ENCODE measurements at places on chromosomes 1 and 21. TPM values are rescaled to one million over a fixed set of nuclear protein-coding genes. Genes with fewer than 3 reads are reported as not detected.

DNA sequence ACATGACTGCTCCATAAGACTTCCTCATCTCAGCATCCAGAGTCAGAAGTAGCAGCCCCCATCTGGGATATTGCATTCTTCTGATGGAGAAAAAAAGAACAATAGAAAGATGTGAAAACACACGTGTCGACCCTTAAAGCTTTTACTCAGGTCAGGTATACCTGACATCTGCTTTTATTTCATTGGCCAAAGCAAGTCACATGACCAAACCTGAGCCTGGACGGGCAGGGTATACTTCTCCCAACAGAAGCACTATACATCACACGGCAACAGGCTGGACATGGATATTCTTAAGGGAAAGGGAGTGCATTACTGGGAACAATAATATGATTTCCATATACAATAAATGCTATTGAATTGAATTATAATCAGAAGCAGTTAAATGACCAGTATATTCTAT lies 243.3 kb downstream of the LMO4 start:
- no peak overlapping the region for H3K27ac ChIP-seq
- DNase-seq, result no peak
- H3K27me3 ChIP-seq, result no peaks in the 10 kb centered on the region
- no peak overlapping the region for H3K4me3 ChIP-seq
- H3K36me3 ChIP-seq, result no peaks in the 10 kb centered on the region
- H3K4me1 ChIP-seq, result no peaks in the 10 kb centered on the region

- H3K27ac ChIP-seq, result no peak overlapping the region
- no peaks in the 10 kb centered on the region for H3K36me3 ChIP-seq
- no peak for DNase-seq
- H3K27me3 ChIP-seq, result no peaks in the 10 kb centered on the region
Measured at GRCh38 chr1:218474128-218474527, 129.0 kb downstream of the TGFB2 start.

- no peak overlapping the region for H3K27ac ChIP-seq
- H3K4me3 ChIP-seq, result no peak overlapping the region
- H3K36me3 ChIP-seq, result no peaks in the 10 kb centered on the region
- no peaks in the 10 kb centered on the region for H3K27me3 ChIP-seq
- no peaks in the 10 kb centered on the region for H3K4me1 ChIP-seq
Measured at GRCh38 chr1:69858534-69858933, 290.8 kb downstream of the LRRC7 start.

The ARHGAP30 gene
- not detected for total RNA-seq

The KCNQ4 gene
- not detected for total RNA-seq

Data from GM23248 (cell line).